ENCODE measurements at places on chromosomes 1 and 21. TPM values are rescaled to one million over a fixed set of nuclear protein-coding genes. Genes with fewer than 3 reads are reported as not detected.

- peak; percentile 13 for DNase-seq
Measured at GRCh38 chr1:115062542-115063004, 26.7 kb downstream of the TSPAN2 start.

- DNase-seq = no peak
Measured at GRCh38 chr1:204841316-204841715, 29.3 kb upstream of the NFASC start.

DNA sequence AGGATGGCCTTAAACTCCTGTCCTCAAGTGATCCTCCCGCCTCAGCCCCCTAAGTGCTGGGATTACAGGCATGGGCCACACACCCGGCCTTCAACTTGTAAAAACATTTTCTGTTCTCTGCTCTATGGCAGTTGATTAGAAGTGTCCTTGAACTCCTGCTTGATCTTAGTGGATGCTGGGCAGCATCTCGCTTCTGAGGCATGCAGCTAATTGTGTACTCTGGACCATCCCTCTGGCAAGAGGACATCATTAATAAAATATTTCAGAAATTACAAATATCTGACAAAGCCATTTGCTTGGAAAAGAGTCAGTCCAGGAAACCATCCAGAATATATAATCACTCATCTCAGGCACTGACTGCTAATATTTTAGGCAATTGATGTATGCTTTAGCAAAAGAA, 8.1 kb downstream of the NGF start:
- no peak for DNase-seq

DNA sequence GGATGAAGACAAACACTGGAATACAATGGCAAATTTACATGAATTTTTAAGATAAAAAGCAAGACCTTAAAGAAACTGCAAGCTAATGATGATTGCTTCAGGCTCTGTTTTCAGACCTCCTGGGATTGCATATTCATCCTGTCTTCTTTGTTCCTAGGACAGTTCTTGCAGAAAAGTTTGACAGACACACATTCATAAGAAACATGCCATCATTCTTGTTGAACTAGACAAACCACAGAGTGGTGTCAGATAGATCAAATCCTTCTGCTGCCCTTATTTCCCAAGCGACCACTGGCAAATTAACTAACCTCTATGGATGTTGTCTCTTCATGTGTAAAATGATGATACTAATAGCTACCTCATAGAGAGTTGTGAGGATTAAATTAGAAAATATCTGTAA, 181.3 kb downstream of the KCTD3 start:
- no peak for DNase-seq

DNA sequence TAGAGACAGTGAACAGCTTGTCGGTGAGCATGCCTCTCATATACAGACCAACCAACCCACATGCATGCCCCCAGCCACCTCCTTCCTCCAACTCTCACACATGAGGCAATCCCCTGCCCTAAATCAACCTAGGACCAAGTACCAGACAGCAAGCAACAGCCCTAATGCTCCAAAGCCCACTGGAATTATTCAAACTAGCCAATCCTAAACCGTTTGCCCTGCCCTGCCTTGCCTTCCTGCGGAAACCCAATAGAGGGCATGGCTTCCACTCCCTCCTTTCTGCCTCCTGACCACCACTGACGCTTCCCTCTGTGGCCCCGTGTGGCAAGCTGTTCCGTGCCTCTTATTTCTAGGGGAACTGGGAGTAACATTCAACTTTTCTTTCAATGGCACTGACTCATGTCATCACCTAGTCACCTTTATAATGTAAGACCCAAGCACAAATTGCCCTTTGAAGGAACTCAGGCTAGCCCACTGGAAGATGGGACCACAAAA, 129.3 kb upstream of the GJB5 start:
- no peak for DNase-seq

The AIM2 gene
- total RNA-seq = 0.53 TPM

Measured in cardiac muscle cell (in vitro differentiated cells and primary cell).